Tibial nerve (tissue), 4 donors: ENCODE measurements at places on chromosomes 1 and 21. TPM values are rescaled to one million over a fixed set of nuclear protein-coding genes. Genes with fewer than 3 reads are reported as not detected.

The TAL1 gene
- total RNA-seq: 3.1 TPM

The SLC26A9 gene
- total RNA-seq: not detected

The SELL gene
- total RNA-seq: 3.9 TPM

The CCDC17 gene
- total RNA-seq: 5.7 TPM

The BMP8B gene
- 32.1 TPM for total RNA-seq

The GMEB1 gene
- 12.3 TPM for total RNA-seq

The CSMD2 gene
- total RNA-seq: 2.5 TPM

The ADAMTS1 gene
- total RNA-seq: 232 TPM

The SELE gene
- 2.9 TPM for total RNA-seq

The CFHR2 gene
- total RNA-seq: not detected

The FNDC10 gene
- total RNA-seq: 1.4 TPM

The LCE1F gene
- not detected for total RNA-seq

The DNAJC28 gene
- total RNA-seq: 2.3 TPM
